CD4-positive, alpha-beta T cell treated with Interleukin-1 beta for 1 hour (primary cell): ENCODE measurements at places on chromosomes 2 and 18.

DNA sequence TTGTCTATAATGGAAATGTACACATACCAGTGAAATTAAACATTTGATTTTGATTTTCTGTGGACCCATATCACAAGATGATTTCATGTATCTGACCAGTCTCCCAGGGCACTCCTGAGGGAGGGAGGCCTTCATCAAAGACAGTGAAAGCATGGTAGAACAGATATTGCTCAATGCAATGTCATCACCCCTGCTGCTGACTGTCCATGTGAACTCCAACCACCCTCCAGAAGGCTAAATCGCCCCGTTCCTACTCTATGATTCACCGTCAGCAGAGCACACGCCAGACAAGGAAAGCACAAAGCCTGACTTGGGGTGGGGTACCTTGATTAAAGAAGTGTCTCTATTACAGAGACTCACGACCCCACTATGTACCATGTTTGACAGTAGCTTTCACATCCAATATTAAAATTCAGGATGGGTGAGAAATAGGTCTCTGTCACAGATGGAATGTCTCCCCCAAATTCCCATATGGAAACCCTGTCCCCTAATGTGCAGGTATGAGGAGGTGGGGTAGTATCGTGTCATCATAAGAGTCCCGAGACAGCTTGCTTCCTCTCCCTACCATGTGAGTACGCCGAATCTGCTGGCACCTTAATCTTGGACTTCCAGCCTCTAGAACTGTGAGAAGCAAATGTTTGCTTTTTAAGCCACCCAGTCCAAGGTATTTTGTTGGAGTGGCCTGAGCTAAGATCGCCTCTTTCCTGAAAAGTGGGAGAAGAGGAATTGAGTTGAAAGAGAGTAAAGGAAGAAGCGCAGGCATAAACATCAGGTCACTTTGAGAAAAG lies 42.4 kb downstream of the CYB5A start:
- peak; percentile 55 for DNase-seq

DNA sequence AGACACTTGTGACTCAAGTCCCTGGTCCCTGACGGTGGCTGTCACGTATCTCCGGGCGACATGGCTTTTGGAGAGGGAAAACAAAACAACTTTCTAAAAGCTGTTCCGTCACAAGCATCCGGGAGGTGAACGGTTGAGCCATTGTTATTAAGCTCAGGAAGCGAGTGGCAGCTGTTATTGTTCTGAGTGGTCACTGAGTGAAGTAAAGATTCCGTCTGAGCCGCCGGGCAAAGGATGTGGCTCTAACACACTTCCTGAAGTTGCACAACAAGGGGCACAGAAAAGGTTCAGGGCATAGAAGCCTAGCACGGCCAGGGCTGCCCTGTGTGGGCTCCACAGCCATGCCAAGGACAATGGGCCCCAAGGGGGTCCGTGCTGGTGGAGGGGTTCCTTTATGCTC lies 24.3 kb downstream of the INPP5D start:
- DNase-seq: peak; percentile 74

GRCh38 chr2:113791697-113792590 lies 35.5 kb upstream of the SLC35F5 start:
- DNase-seq: no peak

- no peak for DNase-seq
Observed at GRCh38 chr2:109052922-109053321, 63.9 kb upstream of the EDAR start.

DNA sequence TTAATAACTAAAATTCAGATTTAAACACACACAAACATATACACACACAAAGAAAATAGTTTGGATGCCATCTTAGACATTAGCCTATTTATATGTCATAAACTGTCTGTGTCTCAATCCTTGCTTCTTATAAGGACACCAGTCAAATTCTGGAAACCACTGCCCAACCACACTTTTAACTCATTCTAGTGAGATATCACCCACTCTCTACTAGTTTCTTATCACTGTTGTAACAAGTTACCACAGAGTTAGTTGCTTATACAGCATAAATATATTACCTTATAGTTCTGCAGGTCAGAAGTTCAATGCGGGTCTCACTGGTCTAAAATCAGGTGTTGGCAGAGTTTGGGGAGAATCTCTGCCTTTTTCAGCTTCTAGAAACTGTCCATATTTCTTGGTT lies 239.1 kb downstream of the MTX2 start:
- no peak for DNase-seq

GRCh38 chr2:157469726-157470125 lies 25.8 kb upstream of the CYTIP start:
- DNase-seq: no peak

GRCh38 chr2:118050386-118050785 lies 36.5 kb upstream of the CCDC93 start:
- no peak for DNase-seq

- no peak for DNase-seq
Observed at GRCh38 chr2:191351921-191352320, 106.7 kb downstream of the MYO1B start.
